Astrocyte (in vitro differentiated cells and primary cell): ENCODE measurements at places on chromosomes 6 and 20. TPM values are rescaled to one million over a fixed set of nuclear protein-coding genes. Genes with fewer than 3 reads are reported as not detected.

DNA sequence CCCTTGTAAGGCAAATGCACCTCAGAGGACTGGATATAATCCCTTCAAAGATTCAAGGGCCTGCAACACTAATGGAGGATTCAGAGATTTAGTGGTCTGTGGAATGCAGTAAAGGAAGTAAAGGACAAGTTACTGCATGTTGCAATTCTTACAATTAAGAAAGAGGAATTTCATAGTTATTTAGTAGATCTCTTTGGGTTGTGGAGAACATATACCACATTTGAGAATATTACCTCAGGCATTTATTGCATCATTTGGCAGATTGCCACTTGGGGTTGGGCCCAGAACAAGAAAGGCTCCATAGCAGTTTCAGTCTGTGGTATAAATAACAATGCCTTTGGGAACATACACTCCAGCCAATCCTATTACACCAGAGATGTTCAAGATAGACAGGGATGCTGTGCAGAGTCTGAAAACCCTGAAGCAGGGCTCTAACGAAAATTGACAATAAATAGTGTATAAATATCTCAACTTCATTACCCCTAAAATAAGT is 20.9 kb upstream of the EPM2A start:
- no peak overlapping the region for H3K4me3 ChIP-seq
- no peaks in the 10 kb centered on the region for H3K27me3 ChIP-seq
- no peak overlapping the region for H3K27ac ChIP-seq
- H3K36me3 ChIP-seq, result no peaks in the 10 kb centered on the region
- DNase-seq, result peak; percentile 88

DNA sequence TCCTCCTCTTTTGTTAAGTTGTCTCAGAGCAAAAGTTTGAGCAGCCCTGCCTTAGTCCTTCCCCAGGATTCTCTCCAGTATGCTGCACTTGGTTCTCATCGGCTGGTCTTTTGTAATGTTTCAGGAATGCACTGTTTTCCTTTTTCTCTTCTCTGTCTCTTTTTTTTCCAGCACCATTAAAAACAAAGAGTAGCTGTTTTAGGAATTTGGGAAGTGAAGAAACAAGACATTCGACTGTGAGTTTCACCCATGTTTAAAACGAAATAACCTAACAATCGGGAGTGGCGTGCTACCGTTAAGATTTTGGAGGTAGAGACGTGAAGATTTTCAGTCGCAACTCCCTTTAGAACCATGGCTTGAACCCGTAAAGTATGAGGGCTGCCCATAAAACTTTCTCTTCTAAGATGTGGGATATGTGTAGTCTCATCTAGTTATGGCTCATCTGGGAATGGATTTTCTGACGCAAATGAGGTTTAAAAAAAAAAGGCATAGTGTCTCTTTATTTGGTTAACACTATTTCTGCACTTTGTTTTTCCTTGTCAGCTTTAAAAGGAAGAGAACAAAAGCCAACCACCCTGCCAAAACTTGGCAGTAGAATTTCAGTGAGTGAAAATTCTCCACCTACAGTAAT is 35.9 kb upstream of the RAB23 start:
- H3K36me3 ChIP-seq, result no peaks in the 10 kb centered on the region
- peak; percentile 78 for DNase-seq
- H3K4me3 ChIP-seq, result no peak overlapping the region

DNA sequence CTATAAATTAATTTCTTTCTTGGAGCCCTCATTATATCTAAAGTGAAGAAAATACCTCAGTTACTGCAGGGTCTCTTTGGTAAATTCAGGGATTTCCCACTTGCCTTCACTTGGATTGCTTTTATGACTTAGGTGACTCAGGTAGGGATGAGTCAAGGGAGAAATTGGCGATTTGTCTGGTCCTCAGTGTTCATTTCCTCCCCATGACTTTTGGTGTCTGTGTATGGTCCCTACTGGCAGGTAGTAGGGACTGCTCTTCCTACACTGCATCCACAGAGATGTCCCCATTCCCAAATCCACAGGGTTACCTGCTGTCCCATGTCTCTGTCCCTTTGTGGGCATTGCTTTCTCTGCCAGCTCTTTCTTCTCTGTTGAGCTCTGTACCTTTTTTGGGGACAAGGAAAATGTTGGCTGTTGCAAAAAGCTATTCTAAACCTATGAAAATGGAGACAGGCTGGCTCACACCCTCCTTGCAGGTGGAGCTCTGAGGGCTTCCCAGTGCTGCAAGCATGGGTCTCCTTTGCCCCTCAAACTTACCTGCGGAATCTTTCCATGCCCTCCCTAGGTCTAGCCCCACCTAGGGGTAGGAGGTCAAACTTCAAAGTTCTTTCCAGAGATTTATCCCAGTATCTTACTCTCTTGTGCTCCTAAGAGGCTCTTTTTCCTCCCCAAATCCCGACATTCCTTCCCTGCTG is 211.9 kb downstream of the ZNF217 start:
- no peak overlapping the region for H3K27ac ChIP-seq
- H3K27me3 ChIP-seq, result no peaks in the 10 kb centered on the region
- H3K4me3 ChIP-seq, result no peak overlapping the region

- no peak for DNase-seq
- H3K36me3 ChIP-seq, result peaks cover 4% of the 10 kb centered on the region
- H3K4me1 ChIP-seq, result peaks cover 12% of the 10 kb centered on the region
- H3K27me3 ChIP-seq, result no peaks in the 10 kb centered on the region
- no peak overlapping the region for H3K4me3 ChIP-seq
These were observed 295.6 kb downstream of the ZFAND3 start for GRCh38 chr6:38114976-38115625.

- no peaks in the 10 kb centered on the region for H3K36me3 ChIP-seq
- DNase-seq, result no peak
- no peak overlapping the region for H3K4me3 ChIP-seq
These were observed 54.0 kb downstream of the IL20RA start for GRCh38 chr6:136990754-136991153.

- no peaks in the 10 kb centered on the region for H3K4me1 ChIP-seq
- H3K27me3 ChIP-seq, result no peaks in the 10 kb centered on the region
- no peak overlapping the region for H3K27ac ChIP-seq
- no peak for DNase-seq
- H3K36me3 ChIP-seq, result no peaks in the 10 kb centered on the region
- H3K4me3 ChIP-seq, result no peak overlapping the region
These were observed 100.9 kb upstream of the SAMD5 start for GRCh38 chr6:147407571-147407970.

DNA sequence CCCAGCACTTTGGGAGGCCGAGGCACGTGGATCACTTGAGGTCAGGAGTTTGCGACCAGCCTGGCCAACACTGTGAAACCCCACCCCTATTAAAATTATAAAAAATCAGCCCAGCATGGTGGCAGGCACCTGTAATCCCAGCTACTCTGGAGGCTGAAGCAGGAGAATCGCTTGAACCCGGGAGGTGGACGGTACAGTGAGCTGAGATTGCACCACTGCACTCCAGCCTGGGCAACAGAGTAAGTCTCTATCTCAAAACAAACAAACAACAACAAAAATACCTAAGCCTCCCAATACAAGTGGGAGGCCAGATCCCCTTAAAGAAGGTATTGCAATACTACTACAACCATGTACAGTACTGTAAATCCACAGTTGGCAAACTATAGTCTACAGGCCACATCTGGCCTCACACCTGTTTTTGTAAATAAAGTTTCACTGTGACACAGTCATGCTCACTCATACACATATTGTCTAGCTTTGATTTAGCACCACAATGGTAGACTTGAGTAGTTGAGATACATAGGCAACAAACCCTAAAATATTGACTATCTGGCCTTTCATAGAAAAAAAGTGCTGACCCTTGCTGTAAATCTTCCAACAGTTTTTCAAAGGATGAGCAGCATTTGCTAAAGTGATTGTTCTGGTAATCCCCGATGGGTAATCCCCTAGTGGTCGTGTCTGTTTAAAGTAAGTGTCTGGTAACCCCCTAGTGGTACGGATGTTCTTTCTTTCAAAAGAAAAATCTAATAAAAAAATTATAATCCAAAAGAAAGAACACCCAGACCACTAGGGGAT is 202.0 kb downstream of the RNGTT start:
- no peak for DNase-seq
- H3K4me1 ChIP-seq, result no peaks in the 10 kb centered on the region
- no peak overlapping the region for H3K27ac ChIP-seq
- no peak overlapping the region for H3K4me3 ChIP-seq
- H3K36me3 ChIP-seq, result no peaks in the 10 kb centered on the region

DNA sequence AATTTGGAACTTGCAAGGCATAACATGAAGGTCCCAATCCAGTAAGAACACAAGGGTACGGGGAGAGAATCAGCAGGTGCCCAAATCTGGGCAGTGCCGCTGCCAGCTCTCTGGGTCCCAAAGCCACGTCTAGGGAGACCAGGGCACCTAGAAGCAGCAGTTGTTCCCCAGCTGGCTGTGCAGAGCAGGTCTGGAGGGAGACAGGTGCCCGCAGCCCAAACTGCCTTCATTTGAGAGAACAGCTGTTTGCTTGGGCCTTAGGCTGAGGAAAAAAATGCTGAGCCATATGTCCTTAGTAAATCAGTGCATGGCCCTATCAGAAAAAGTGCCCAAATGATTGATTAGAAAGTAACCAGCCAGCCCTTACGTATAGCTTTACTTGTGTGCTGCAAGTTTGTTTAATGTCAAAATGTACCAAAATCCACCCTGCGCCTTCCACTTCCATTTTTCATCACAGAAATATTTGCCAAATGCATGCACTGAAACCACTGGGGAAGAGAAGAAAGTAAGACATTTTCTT is 9.1 kb upstream of the PRELID3B start:
- peaks cover 13% of the 10 kb centered on the region for H3K27me3 ChIP-seq
- H3K4me3 ChIP-seq, result no peak overlapping the region

GRCh38 chr6:98875375-98875774 is 41.0 kb downstream of the POU3F2 start:
- no peak overlapping the region for H3K4me3 ChIP-seq
- H3K27me3 ChIP-seq, result no peaks in the 10 kb centered on the region
- DNase-seq, result no peak

- H3K36me3 ChIP-seq, result no peaks in the 10 kb centered on the region
- H3K4me1 ChIP-seq, result no peaks in the 10 kb centered on the region
- DNase-seq, result peak; percentile 8
These were observed 626.3 kb downstream of the TENT5A start for GRCh38 chr6:81126150-81126549.

DNA sequence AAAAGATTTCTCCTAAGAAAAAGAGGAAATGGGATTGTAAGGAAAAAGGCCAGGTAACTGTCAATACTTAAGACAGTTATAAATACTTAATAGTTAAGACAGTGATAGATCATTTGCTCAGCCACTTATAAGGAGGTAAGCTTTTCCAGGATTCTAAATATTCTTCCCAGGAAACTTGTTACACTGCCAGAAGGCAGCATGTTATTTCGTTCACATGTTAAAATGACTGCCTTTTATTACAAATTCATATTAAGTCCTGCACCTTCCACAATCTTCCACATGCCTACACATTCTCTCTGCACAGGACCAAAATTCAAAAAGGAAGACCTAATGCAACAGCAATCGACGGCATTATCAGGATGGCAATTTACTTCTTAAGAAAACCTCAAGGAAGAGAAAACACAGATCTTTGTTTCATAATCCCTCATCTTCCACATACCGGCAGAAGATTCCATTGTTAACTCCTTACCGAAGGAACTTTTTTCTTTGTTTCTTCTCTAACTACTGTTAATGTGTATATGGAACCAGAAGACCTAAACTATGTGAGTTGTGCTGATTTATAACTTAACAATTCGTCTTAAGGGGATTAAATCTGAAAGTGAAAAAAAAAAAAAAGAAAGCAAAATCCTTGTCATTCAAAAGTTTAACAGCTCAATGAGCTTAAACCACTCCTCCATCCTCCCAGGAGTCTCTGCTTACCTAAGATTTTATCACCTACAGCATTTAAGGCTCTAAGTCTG is 799 bp downstream of the TAAR2 start:
- DNase-seq, result no peak
- no peaks in the 10 kb centered on the region for H3K36me3 ChIP-seq
- no peak overlapping the region for H3K4me3 ChIP-seq
- H3K4me1 ChIP-seq, result no peaks in the 10 kb centered on the region

DNA sequence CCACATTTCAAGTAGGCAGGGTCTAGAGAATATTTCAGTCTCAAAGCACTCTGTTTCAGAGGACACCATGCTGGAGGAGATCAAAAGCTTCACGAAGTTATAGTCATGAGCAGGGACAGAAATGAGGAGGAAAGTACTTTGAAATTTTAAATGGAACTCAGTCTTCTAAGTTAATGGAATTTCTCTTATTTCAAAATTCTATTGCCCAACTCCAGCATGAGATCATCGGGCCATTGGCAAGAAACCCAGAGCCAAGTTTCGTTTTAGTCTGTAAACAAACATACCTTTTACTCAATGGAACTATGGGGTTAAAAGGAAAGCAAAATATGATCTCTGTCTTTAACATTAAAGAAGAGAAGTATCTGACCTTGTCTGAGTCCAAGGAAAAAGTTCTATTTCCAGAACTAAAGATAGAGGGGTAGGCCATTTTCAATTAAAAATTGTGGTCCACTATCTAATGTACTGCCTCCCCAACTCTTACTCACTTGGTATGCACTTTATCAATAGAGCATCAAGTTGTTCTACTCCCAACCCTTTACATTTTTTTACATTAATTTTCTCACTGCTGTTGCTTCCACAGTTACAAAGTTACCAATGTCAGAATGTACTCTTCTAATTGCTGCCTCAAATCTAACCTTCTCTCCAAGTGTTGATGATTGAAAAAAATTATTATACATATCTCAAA is 235.3 kb upstream of the NRSN1 start:
- H3K36me3 ChIP-seq, result no peaks in the 10 kb centered on the region
- no peak overlapping the region for H3K4me3 ChIP-seq
- H3K4me1 ChIP-seq, result no peaks in the 10 kb centered on the region
- H3K27ac ChIP-seq, result no peak overlapping the region
- H3K27me3 ChIP-seq, result no peaks in the 10 kb centered on the region

GRCh38 chr20:25220810-25221591 is 25.5 kb downstream of the ENTPD6 start:
- H3K36me3 ChIP-seq, result peaks cover 3% of the 10 kb centered on the region
- H3K4me3 ChIP-seq, result no peak overlapping the region
- H3K27me3 ChIP-seq, result no peaks in the 10 kb centered on the region
- peaks cover 32% of the 10 kb centered on the region for H3K4me1 ChIP-seq
- no peak for DNase-seq

GRCh38 chr20:40925829-40926510 is 102.7 kb upstream of the TOP1 start:
- no peaks in the 10 kb centered on the region for H3K27me3 ChIP-seq
- no peak overlapping the region for H3K4me3 ChIP-seq
- no peaks in the 10 kb centered on the region for H3K36me3 ChIP-seq
- H3K27ac ChIP-seq, result no peak overlapping the region
- no peak for DNase-seq
- H3K4me1 ChIP-seq, result peaks cover 3% of the 10 kb centered on the region

The SLC26A8 gene
- total RNA-seq, result not detected in 2 replicates

The CPNE5 gene
- total RNA-seq, result 0.11 and 0.29 TPM in 2 replicates

The OR12D3 gene
- total RNA-seq, result not detected in 2 replicates

The TNFRSF6B gene
- total RNA-seq, result 2.0 and 2.8 TPM in 2 replicates

The HDGFL1 gene
- not detected in 2 replicates for total RNA-seq

The MBOAT1 gene
- total RNA-seq, result 4.8 and 6.4 TPM in 2 replicates
